ENCODE measurements at places on chromosomes 3 and 15.

GRCh38 chr15:48946074-48946839 lies 17.5 kb downstream of the SHC4 start:
- DNase-seq = peak; percentile 79

DNA sequence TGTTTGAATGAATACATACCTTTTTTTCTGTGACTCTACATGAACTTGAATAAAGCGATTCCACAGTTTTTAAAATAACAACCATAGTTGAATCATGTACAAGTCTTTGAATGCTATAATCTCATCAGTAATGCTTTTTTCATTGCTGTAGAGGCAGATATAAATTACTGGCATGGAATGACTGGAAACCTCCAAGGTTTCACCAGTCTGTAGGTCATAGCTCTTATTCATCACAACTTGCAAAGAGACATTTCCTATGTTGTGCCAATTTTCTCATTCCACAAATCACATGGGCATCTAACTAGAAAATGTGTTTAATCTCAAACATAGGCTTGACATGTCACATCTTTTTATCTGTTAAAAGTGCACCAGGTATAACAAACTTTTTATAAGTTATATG lies 407.1 kb upstream of the KCNMB2 start:
- no peak for DNase-seq

DNA sequence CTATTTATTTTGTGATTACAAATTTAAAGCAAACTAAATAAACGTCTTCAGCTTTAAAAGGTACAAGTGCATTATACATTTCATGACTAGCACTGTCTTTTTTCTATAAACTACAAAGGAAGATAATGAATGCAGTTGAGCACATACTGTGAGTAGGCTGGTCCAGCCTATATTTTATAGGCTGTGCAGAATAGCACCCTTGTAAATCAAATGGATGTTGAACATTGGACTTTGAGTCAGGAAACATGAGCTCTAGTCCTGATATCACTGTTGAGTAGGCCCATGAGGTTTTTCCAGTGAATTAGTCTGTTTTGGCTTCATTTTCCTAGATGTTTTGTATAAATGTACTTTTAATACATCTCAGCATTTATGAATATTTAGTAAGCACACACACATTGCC lies 447.3 kb upstream of the KCNMB2 start:
- DNase-seq = no peak

DNA sequence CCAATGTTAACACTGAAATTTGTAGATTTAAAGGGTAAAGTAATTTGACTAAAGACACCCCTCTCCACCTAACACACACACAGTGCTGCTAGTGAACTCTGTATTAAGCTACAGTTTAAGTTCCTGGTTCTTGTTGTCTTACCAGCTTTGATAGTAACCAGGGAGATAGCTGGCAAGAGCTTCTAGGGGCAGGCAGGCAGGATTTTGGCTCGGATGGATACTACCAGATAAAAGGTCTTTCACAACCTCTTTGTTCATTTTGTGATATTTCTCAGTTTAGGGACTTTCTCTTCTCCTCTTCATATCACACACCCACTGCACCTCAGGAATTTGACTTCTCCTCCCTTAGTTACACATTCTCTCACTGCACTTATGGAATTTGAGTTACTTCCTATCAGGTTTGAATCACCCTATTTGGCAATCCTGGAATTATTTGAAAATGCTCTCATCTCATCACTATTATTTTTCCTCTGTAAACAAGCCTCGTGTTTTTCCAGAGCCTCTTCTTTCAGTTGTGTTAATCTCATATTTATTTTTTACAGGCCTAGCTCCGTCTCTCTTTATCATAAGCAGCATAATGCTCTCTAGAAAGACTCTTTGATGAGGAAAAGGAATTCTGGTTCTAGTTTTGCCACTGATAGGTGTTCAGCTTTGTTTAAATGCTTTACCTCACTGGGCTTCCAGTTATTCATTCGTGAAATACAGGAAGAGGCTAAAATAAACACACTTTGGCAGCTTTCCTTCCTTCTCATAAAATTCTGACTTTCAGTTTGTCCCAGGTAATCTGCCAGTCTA lies 23.0 kb upstream of the CLDN1 start:
- DNase-seq = peak; percentile 98

GRCh38 chr3:16181361-16181760 lies 6.9 kb downstream of the GALNT15 start:
- peak; percentile 62 for DNase-seq

DNA sequence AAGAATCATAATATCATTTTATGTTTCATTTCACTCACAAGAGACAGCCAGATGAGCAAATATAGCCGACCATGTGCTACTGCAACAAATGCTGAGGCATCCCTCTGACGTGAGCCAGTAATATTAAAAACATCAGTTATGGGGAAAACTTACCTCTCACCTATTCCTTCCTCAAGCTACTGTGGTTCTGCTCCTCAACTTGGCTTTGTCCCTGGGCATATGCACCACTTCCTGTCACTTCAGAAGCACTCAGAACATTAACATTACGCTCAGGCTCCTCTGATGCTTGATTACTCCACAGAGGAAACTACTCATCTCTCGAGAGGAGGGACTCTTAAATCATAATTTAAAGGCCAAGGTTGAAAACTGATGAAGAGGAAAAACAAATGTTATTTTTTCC lies 457.0 kb upstream of the ALCAM start:
- peak; percentile 51 for DNase-seq

DNA sequence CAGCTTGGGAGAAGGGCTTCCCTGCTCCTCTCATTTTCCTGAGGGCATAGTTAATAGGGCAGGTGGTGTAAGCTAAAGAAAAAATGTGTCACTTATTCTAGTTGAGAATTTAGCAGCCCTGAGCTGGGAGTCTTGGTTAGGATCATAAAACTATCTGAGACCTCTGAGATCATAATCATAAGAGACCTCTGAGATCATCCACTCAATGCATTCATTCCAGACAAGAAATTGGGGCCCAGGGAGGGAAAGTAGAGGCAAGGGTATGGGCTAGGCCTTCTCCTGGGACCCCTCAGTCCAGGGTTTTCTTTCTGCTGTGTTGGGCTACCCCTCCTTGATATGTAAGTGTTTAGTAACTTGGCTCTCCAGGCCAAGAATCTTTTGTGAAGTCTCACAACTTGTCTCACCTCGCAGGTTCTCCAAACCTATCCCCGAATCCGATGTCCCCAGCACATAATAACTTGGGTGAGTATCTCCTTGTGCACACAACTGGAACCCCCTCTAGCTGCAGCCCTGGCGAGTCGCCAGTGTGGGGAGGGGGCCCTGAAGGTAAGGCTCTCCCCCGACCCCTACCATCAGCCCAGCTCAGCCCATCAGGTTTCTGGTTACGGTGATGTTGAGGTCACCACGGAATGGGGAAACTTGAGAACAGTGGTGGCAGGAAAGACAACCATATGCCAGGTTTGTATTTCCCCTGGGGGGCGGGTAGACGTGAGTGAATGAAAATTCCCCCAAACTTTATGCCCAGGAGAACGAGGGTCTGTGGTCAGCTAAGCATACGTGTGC lies 84.1 kb downstream of the AAGAB start:
- no peak for DNase-seq

GRCh38 chr15:56082263-56082761 lies 88.9 kb upstream of the NEDD4 start:
- no peak for DNase-seq

GRCh38 chr15:55909036-55909811 lies 84.2 kb downstream of the NEDD4 start:
- peak; percentile 85 for DNase-seq

- no peak for DNase-seq
Observed at GRCh38 chr3:178010306-178010705, 525.9 kb upstream of the KCNMB2 start.

DNA sequence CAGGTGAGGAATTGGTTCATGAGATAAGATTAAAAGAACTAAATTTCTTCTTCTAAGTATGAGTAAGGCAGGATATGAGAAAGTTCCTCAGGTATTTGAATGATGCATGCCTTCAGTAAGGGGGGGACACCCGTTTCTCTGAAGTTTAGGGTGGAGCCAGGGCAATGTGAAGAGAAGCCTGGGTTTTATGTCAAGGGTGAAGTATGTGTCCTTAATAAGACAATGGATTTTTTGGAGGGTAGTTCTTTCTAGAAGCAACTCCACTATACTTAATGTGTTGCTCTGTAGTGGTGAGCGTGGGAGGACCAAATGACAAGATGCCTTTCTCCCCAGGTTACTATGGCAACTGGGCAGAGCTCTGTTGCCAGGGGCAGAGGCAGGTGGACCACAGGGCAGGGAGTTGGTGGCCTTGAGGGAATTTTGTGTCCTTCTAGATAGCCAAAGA lies 44.0 kb downstream of the PHLDB2 start:
- DNase-seq = peak; percentile 94

Data from iris pigment epithelial cell (primary cell).